ENCODE measurements at places on chromosomes 11 and 22.

DNA sequence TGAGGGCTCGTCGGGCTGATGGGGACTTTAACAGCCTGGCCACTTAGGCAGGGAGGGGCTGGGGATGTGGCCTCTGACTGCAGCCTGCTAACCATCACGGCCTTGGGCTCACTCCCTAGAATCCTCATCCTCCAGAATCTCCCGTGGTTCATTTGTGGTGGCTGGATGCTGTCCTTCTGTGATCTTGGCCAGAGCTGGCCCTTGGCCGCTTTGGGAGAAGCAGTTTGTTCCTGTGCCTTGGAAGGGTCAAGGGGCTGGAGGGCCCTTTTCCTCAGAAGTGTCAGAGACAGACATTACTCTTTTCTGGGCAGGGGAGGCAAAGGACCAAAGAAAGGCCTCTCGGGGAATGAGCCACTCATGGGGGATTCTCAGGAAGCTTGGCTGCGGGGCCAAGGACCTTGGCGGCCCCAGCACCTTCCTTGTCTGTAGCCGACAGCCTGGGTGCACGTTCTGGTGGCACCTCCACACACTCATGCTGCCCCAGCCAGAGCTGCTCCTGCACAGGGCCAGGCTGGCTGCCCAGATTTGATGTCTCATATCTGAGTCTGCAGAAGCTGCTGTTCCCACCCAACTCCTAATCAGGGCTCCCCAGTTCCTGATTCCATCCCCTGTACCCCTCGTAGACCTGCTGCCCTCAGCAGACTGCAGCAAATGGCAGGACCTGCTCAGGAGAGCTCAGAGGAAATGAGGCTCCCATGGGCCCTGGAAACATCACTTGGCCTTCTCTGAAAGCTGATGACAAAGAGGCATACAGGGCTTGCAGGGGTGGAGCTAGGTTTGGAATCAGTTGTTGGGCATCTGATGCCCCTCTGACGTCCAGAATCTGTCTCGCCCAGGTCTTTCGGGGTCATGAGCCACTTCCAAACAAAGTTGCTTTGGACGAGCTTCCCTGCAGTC, 107.7 kb downstream of the CTTN start:
- DNase-seq: no peak

GRCh38 chr11:124762105-124762623, at the start of gene ESAM:
ESAM (minus strand) TSS chr11:124762290; CDS start chr11:124762154, 136 bp downstream.
- no peak for DNase-seq

DNA sequence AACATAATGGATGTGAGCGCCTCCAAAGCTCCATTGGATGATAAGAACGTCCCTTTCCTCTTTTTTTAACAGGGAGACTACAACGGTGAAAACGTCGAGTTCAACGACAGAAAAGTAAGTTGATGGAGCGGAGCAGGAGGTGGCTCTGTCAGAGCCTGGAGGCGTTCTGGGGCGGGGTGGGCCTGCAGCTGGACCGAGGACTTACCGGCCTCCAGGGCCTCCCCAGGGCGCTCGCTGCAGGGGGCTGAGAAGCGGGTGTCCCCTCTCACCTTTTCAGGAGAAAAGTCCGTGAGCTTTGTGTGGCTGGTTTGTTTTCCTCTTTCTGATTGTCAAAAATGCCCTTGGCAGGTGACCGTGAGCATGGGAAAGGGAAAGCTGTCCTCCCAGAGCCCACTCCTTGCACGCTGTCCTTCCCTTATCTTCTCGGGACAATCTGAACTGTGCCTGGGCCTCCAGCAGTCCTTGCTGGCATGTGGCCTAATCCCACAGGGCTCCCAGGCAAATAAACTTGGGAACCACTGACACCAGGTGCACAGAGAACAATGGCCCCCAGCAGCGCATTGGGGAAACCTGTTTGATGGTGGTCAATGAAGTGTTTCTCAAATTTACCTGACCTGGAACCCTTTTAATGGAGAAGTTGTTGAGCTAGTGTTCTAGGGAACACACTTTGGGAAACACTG, 38.4 kb downstream of the ANO1 start:
- DNase-seq: no peak

- DNase-seq: no peak
Measured at GRCh38 chr11:33978376-33978775, 73.2 kb upstream of the CAPRIN1 start.

DNA sequence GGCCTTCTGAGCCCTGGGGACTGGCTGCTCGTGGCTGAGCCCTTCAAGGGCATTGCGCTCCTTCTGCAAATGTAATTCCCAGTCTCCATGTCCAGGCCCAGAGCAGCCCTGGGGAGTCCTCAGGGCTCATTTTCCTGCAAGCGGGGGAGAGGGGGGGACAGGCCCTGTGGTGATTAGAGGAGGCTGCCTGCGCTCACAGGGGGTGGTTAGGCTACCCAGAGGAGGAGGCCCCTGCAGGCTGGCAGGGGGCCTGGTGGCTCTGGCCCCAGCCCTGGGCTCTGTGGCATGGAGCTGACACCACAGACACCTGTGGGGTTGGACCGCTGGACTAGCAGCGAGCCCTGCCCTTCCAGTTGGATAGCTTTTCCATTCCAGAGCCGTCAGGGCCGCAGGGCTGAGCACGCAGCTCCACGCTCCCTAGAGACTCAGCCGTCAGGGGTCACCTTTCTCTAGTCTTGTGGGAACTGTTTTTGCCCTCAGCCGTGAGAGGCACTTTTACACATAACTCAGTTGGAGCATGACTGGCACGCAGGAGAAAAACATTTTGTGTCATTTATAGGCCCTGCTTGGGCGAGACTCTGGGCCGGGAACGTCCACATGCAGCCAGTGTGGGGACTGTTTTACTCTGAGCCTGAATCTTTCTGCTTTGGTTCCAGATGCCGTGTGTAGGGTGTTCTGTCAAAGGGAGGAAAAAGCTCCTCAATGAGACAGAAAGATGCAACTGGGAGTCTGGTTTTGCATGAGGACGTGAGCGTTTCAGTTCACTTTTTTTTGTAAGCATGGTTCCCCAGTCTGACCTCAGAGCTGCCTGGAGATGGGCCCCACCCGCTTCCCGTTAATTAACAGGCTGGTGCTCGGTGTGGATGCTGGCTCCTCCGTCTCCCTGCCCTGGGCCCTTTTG, 58.1 kb downstream of the LRP5 start:
- peak; percentile 47 for DNase-seq

DNA sequence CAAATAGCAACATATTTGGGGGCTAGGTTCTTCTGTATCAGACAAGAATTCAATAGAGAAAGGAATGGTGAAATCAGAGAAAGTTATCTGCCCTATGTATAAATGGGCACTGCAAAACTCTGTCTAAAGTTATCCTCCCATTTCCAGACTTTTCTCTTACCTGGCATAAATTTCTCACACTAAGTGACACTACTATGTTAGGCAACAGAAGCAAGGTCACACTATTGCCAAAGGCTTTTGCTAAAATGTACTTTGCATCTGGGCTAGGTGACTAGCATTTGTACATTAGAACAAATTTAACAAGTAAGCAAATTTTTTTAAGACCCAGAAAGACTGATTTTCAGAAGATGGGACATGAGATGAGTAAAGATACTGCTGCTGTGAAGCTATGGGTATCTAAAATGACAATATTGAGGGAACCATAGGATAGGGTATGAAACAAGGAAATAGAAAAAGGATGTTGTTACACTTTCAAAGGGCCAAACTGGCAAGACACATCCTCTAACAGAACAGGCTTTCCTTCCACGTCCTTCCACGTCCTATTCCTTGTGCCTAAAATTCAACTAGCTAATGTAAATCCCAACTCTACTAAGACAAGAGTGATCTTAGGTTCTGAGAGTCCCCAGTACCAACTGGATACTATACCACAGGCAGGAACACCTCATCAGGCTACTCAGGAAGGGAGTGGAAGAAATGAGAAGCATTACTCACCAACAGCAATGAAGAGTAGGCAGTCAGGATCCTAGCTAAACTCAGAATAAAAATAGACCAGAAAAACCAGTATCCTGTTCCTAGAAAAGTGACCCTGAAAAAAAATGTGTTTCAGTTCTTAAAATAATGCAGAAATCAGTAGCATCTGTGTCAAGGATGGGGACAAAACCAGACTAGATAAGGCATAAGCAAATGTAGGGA, 22.6 kb downstream of the GDPD4 start:
- DNase-seq: peak; percentile 23

GRCh38 chr22:40258017-40258416, 80.3 kb downstream of the TNRC6B start:
- no peak for DNase-seq

- peak; percentile 98 for DNase-seq
Measured at GRCh38 chr11:3905080-3905953, 49.9 kb downstream of the STIM1 start.

DNA sequence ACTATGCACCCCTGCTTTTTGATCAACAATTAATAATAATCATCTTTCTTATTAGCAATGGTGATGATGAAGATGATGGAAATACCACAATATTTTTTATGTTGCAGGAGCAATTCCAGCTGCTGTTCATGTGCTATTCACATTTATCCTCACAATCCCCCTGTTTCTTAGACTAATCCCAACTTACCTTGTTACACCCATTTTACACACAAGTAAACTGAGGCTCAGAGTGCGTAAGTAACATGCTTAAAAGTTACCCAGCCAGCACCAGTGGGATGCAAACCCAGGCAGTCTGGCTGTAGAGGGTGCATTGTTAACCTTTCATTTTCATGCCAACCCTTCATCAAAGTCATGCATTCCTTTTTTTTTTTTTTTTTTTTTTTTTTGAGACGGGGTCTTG, 1.6 kb upstream of the CRYBA4 start:
- DNase-seq: no peak

DNA sequence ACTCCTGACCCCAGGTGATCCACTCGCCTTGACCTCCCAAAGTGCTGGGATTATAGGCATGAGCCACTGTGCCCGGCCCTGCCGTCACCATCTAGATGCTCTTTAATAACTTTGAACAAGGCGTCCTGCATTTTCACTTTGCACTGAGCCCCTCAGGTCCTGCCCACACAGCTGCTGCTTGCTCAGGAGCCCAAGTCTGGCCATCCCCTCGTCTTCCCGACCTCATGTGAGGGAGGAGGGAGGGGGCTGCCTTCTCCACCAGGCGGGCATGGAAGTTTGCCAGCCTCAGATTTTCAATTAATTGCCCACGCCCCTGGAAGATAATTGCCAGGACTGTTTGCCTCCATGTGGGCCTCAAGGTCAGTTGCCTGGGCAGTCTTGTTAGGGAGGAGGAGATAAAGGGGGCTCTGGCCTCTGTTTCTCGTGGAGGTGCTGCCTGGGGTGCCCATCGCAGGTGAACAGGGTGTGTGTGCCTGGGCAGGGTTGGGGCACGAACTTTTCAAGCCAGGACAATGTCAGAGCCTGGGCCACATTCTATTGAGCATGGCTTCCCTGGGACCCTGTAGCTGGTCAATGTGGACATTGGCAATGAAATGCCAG, 27.9 kb upstream of the MYEOV start:
- no peak for DNase-seq

- no peak for DNase-seq
Measured at GRCh38 chr11:61885166-61885778, 6.1 kb downstream of the FADS3 start.

- peak; percentile 37 for DNase-seq
Measured at GRCh38 chr11:74949753-74950137, 679 bp downstream of the SPCS2 start.

- peak; percentile 0 for DNase-seq
Measured at GRCh38 chr11:127255209-127255608, 254.6 kb upstream of the KIRREL3 start.

DNA sequence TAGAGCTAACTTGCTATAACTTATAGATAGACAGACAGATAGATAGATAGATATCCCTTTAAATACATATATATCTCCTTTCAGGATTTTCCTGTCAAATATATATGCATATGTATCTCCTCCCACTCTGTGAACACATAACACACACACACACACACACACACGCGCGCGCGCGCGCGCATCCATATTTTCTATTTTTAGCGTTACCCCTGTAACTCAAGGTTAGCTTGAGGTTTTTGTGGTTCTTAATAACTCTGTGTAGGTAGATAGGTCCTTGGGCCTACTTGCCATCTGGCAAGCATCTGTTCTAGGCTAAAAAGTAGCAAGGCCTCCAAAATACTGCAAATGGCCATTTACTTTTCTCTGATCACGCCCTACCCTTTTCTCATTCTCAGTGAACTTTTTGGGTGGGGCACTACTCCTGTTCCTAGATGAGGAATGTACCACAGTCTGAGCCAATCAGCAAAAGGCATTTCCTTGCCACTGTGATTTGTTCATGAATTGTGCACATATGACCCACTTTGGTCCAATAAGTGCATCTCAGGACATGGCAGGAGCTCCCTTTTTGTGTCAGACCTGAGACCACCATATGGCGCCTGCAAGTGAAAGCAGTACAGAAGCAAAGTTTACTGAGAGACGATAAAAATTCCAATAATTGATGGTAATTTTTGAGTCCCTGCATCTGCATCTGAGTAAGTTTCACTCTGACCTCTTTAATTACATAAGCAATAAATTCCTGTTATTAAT, 740.5 kb upstream of the API5 start:
- DNase-seq: no peak

GRCh38 chr11:120589376-120589775, 77.8 kb downstream of the GRIK4 start:
- DNase-seq: no peak

DNA sequence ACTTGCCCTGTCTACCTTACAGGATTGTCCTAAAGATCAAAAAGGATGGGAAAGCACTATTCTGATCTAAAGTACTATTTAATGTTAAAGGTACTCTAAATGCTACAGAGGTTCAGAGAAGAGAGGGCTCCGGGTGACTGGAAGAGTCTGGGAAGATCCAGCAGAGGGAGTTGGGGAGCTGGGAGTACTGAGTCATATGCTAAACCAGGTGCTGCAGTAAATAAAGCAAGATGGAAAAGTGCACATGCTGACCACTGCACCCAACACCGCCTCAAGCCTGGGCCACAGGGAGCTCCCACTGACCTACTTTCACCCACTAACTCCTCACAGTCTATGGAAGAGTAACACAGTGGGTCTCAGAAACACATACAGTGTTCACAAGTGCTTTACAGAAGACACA, 49.3 kb downstream of the WT1 start:
- peak; percentile 40 for DNase-seq

GRCh38 chr11:10457901-10458300, 2.8 kb downstream of the AMPD3 start:
- DNase-seq: no peak

GRCh38 chr11:109993786-109994185, 99.4 kb upstream of the ZC3H12C start:
- peak; percentile 95 for DNase-seq

- peak; percentile 72 for DNase-seq
Measured at GRCh38 chr11:7576726-7577290, 63.0 kb downstream of the PPFIBP2 start.

DNA sequence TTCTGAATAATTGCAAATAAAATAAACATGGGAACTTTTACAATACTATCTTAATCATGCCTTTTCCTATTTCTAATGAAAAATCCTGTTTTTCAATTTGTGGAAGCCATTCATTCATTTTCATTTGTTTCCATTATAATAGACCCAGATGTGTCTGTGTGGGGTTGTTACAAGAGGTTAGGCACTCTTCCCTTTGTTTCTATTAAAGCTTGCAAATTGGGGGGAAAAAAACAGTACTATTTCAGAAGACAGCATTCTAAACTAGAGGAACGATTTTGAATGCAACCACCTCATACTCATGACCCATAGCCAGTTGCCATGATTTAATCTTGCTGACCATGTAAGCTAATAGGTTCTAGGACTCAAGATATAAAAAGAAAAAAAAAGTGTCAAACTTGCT, 175.5 kb downstream of the SOX6 start:
- DNase-seq: no peak

GRCh38 chr22:46833228-46833627, 70.8 kb downstream of the TBC1D22A start:
- no peak for DNase-seq

Data from AG10803 (cell line).